Effector CD8-positive, alpha-beta T cell (primary cell): ENCODE measurements at places on chromosomes 6 and 20.

GRCh38 chr6:81465859-81466258 lies 286.6 kb downstream of the TENT5A start:
- DNase-seq = no peak

GRCh38 chr6:53984163-53984562 lies 127.1 kb upstream of the MLIP start:
- DNase-seq = no peak

DNA sequence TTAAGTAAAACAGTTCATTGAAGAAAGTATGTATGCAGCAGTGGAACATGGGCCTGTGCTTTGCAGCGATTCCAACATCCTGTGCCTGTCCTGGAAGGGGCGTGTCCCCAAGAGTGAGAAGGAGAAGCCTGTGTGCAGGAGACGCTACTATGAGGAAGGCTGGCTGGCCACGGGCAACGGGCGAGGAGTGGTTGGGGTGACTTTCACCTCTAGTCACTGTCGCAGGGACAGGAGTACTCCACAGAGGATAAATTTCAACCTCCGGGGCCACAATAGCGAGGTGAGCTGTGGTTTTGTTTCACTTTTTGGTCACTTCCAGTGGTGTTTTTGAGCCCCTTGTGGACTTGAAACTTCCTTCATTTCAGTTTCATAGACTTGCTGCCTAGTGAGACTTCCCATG lies 1.7 kb downstream of the TULP4 start:
- no peak for DNase-seq

GRCh38 chr6:46011188-46012085 lies 4.2 kb downstream of the CLIC5 start:
- DNase-seq = no peak

DNA sequence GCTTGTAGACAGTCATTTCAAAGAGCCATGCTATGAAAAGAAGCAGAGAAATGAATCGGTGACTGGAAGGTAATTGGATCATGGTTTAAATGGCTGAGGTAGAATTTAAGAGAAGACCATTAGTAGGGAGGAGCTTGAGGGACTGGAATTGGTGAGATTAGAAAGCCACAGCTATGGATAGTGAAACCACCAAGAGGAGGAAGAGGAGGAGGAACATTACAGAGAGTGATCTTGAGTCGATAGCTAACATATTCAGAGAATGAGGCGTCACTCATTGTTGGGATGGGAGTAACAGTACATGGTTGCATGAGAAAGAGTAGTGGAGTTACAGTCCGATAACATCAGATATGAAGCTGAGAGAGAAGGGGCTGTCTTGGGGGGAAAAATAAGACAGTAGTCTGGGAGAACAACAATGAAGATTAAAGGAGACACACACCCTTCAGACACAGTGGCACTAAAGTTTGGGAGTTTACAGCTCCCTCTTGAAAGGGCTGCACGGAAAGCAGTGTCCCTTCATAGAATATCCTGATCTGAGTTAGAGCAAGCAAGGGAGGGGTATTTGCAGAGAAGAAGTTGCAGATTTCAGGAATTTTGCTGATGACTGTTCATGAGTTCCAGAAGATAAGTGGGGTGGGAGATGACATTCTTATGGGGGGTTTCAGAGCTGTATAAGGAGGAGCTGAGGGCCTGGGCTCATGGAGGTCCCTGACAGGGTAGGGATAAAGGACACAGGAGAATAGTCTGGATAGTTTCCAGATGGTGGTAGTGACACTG lies 15.1 kb upstream of the LAMP5 start:
- no peak for DNase-seq

GRCh38 chr6:81767163-81767891 lies 14.8 kb upstream of the TENT5A start:
- no peak for DNase-seq

GRCh38 chr6:150304429-150304828 lies 64.4 kb upstream of the IYD start:
- DNase-seq = no peak

GRCh38 chr6:128335963-128336362 lies 184.4 kb downstream of the PTPRK start:
- no peak for DNase-seq

- DNase-seq = no peak
These were observed 127.3 kb upstream of the DTNBP1 start for GRCh38 chr6:15790116-15790515.

DNA sequence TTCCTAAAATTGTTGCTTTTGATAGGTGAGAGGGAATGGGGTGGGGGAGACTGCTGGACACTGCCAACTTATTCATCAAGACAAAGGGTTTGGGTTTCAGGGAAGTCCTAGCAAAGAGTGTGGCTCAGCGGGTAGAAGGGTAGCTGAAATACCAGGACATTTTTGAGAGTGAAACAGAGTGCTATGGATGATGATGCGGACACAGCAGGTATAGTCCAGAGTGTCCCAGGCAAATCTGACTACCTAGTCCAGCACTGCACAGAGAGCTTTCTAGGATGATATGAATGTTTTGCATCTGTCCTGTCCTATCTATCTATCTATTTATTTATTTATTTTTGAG lies 154.3 kb downstream of the BCAS1 start:
- no peak for DNase-seq

DNA sequence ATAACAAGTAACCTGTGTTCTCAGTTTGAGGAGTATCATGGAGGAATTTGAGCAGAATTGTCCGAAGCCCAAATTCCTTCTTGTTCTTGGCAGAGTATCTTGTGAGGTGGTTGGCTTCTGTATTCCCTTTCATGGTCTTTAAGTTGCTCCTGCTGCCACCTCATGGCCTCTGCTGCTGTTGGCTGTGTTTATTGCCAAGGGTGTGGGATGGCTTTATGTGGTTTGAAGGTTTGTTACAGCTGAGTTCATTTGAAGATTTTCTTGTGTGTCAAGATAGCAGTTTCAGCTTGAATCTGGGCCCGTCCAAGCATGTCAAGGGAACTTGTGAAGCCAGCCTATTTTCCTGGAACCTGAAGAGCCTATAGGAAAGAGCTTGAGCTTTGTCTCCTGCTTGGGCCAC lies 20.2 kb upstream of the TTK start:
- DNase-seq = no peak

- DNase-seq = no peak
These were observed 97.2 kb downstream of the JAG1 start for GRCh38 chr20:10576411-10577090.

DNA sequence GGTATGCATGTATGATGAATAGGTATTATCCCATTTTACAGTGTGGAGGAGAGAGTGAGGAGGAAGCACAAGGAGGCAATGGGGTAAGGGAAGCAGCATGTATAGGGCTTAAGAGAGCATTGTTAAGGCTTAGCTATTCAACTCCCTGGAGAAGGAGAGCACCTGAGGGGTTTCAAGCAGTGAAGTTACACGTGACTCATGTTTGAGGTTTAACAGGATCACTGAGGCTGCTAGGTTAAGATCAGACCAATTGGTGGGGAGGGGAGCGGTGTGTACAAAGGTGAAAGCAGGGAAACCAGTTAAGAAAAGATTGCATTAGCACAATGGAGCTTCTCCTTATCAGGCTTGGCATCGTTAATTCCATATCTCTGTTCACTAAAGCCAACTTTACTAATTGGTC lies 64.4 kb upstream of the NHSL1 start:
- no peak for DNase-seq

- no peak for DNase-seq
These were observed 54.0 kb upstream of the PLN start for GRCh38 chr6:118494091-118494490.

DNA sequence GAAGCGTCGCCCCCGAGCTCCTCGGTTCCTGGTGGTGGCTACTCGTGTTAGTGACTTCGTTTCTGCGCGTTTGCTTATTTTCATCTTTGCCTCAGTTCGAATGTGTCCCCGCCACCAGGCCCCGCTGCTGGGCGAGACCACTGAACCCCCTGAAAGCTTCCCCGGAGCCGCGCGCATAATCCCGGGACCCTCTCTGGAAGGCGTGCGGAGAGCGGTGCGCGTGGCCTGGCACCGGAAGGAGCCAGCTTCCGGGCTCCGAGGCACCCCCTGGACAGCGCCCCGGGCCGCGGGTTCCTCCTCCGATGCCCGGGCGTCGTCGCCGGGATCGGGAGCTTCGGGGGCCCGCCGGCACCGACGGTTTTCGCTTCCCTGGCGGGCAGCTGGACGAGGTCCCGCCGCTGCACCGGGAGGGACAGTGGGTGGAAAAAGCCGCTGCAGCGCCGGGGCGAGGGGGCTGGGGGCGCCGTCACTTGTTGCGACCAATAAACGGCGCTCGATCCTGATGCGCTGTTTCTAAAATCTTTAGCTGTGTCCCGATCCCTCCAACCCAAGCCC lies 643 bp upstream of the SLC35D3 start:
- DNase-seq = no peak

DNA sequence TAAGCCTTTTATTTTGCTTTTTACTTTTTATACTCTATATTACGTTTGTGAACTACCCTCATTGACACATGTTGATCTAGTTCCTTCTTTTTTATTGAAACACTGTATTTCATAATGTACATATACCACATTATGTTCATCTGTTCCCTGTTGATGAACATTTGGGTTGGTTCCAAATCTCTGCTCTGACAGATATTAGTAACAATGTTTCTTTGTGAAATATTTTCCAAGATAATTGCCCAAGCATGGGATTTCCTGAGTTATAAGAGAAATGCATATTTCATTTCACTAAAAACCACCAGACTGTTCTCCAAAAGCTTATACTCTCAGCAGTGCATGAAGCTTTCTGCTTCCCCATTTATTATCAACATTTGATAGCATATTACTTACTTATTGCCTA lies 44.2 kb upstream of the TNFRSF21 start:
- DNase-seq = no peak

GRCh38 chr6:43916924-43917877 lies 147.2 kb downstream of the VEGFA start:
- DNase-seq = no peak

DNA sequence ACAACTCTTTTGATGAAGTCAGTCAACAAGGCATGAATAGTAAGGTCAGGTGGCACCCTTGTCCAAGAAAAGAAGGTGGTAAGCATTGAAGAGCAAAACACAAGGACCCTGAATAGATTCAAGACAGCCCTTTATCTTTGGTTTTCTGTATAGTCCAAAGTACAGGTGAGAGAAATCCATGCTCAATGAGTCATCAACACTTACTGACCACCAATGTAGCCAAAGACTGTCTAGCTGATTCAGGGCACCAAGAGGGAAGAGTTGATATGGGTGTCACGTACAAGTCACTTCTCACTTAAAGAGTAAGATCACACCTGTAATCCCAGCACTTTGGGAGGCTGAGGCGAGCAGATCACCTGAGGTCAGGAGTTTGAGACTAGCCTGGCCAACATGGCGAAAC lies 528.3 kb downstream of the CD83 start:
- DNase-seq = no peak

GRCh38 chr6:43825187-43826115 lies 55.4 kb downstream of the VEGFA start:
- no peak for DNase-seq

GRCh38 chr6:80235647-80236046 lies 129.2 kb downstream of the BCKDHB start:
- no peak for DNase-seq

- DNase-seq = no peak
These were observed 68.6 kb downstream of the LCA5 start for GRCh38 chr6:79468587-79468986.
